Stimulated activated CD4-positive, alpha-beta T cell treated with anti-CD3 and anti-CD28 coated beads, Interleukin-2, amount 100 ng/mL, for 24 hours (primary cell): ENCODE measurements at places on chromosomes 6 and 20.

GRCh38 chr6:84553527-84553926 is 210.9 kb downstream of the TBX18 start:
- DNase-seq, result no peak

DNA sequence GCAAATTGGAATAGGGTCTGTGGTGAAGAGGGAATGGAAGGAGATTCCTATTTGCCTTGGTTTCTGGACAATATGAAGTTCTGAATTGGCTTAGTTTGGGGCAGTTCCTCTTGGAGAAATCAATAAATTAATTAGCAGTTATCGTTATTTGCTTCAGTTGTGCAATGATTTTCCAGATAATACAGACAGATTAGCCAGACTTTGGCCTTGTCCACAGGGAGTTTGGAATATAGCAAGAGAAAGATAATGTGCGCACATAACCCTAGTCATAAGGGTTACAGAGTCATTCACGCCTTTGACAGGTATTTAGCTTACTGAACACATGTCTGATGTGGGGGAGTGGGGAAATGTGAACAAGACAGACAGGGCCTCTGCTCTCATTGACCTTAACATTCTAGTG is 1.3 kb downstream of the ATRN start:
- DNase-seq, result no peak

- DNase-seq, result no peak
Measured at GRCh38 chr20:625360-625932, 15.3 kb upstream of the TCF15 start.

DNA sequence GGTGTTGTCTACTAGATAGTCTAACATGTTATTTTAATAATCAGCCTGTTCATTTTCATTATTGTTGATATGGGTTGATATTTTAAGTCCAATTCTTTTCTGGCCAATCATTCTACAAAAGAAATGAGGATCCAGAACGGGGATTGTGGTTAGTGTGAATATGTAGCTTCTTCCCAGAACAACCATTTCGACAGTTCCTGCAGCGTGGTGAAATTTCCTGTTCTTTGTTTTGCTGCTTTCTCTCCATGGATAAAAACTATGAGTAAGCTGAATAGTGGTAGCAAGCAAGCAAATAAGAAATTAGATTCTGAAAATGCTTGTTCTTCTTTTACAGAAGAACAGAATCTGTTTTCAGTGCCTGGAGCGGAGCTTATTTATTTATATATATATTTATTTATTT is 65.5 kb upstream of the F13A1 start:
- DNase-seq, result no peak

DNA sequence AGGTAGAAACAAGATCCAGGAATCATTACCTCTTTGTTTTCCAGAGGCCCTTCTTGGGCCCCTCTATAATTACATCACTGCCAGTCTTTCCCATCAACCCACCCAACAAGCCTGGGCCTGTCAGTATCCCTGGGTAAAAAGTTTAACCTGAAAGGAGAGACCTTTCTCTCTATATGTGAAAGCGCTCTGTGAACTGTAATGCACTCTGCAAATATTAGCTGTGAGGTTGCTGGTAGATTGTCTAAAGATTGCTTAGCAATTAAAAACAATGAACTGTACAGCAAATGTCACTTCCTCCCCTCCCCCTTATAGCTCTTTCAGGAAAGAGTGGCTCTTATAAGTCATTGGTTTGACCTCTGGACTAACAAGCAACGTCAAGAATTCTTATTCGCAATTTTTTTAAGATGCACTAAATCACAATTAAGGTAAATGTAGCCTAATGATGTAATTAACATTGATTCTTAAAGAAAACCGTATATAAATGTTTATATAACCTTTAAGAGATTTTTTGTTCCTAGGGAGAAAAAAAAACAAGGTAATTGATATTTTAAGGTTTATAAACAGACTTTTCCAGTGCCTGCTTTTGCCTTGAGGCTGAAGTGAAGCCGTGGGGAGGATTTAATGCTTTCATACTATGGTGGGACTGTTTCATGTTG is 18.4 kb downstream of the ECT2L start:
- no peak for DNase-seq

- no peak for DNase-seq
Measured at GRCh38 chr6:127291495-127291894, 24.8 kb downstream of the RNF146 start.

DNA sequence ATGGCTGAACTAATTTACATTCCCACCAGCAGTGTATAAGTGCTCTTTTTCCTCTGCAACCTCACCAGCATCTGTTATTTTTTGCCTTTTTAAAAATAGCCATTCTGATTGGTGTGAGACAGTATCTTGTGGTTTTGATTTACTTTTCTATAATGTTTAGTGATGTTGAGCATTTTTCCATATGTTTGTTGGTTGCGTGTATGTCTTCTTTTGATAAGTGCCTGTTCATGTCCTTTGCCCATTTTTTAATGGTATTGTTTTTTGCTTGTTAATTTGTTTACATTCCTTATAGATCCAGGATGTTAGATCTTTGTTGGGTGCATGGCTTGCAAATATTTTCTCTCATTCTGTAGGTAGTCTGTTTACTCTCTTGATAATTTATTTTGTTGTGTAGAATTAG is 169.9 kb downstream of the PRL start:
- no peak for DNase-seq

DNA sequence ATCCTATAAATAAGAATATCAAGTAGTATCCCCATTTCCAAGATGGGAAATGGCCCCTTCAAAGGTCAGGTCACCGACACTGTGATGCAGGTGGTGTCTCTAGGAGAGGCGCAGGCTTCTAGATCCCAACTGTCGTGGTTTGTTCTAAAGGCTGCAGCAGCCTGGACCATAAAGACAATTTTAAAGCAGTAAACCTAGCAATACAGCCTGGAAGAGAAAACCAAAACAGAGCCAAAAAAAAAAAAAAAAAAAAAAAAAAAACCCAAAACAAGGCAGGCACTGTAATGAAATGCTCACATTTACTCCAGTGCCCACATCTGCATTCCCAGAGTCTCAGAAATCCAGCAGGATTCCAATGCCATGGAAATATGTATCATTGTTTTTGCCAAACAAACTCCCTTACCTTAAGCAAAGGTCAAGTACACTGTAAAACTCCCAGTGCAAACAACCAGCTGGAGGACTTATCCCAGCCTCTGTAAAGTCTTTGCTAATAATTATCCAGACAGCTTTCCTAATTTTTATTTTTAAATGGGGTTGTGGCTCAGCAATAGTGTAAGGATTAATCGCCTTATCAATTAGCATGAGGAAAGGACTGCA is 98.2 kb downstream of the PSMG4 start:
- no peak for DNase-seq

DNA sequence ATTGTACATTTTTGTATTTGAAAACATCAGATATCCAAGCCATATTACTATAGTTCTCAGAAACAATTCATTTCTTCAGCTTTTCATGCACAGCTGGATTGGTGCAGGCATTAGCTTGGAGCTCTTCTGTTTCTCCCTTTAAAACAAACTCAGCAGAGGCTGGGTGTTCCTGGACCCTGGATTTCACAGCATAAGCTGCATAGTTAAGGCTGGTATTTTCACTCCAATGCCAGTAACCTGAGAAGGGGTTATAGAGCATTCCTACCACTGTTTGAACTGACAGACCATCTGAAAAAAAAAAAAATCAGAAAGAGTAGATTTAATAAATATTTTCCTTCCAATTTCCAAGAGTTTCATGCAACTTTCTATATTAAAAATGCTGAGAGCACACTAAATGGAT is 20.1 kb upstream of the FAXC start:
- DNase-seq, result no peak

DNA sequence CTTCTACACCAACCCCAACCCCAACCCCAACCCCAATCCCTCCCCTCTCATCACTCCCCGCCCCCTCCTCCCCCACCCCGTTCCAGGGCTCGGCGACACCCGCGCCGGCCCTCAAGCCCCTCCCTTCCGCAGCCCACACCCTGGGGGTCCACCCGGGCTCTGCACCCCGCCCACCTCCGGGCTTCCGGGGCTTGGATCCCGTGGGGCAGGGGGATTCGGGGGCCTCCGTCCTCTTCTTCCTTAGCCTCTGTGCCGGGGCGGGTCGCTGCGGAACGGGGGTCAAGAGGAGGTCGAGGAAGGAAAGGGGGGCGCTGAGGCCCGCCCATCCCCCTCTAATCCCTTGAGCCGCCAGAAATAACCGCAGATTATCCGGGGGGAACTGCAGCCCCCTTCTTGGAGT is 690 bp downstream of the TULP1 start:
- no peak for DNase-seq

GRCh38 chr6:83517500-83517899 is 5.2 kb downstream of the PRSS35 start:
- DNase-seq, result no peak

DNA sequence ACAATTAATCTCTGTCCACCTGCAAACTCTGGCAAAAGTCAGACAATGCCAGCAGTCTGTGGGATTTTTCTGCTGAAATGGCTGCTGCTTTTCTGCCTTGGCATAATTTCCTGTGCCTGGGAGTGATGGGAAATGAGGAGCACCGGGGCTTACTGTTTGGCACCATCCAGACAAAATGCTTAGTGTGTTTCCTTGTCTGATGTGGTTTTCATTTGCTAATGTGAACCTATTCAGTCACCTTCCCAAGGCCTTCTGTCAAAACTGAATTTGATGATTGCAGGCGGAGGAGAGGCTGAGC is 56.4 kb downstream of the CDH4 start:
- DNase-seq, result no peak
